ENCODE measurements at places on chromosomes 1 and 21. TPM values are rescaled to one million over a fixed set of nuclear protein-coding genes. Genes with fewer than 3 reads are reported as not detected.
A peak's percentile ranks its signal among the peaks of the same experiment; 100 is the strongest.

DNA sequence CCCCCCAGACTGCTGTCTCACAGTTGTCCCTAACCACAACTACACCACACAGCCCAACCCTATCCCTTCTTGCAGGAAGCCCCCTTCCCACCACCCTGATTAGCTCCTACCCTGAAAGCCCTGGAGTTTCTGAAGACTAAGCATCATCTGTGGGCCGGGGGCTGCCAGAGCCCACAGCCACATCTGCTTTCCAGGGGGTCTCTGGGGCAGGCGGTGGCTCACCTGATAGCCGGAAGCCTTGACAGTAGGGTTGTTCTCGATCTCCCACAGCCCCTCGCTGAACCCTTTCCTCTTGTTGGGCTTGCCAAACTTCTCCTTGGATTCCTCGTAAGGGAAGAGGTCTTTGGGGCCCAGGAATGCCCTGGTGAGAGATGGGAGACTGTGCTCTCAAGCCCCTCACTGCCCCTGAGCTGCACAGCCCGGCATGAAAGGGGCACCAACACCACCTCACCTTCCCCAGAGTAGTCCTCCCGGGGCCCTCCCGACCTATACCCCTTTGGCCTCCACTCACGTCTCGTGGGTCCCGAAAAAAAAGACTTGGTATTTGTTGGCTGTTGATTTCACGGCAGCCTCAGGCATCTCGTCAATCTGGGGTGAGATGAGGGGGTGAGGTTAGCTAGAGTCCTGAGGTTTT, 4.0 kb upstream of the MRPL24 start:
- peaks cover 35% of the 10 kb centered on the region for H3K4me1 ChIP-seq
- peaks cover 60% of the 10 kb centered on the region for H3K36me3 ChIP-seq
- H3K27ac ChIP-seq, result no peak overlapping the region
- DNase-seq, result no peak

DNA sequence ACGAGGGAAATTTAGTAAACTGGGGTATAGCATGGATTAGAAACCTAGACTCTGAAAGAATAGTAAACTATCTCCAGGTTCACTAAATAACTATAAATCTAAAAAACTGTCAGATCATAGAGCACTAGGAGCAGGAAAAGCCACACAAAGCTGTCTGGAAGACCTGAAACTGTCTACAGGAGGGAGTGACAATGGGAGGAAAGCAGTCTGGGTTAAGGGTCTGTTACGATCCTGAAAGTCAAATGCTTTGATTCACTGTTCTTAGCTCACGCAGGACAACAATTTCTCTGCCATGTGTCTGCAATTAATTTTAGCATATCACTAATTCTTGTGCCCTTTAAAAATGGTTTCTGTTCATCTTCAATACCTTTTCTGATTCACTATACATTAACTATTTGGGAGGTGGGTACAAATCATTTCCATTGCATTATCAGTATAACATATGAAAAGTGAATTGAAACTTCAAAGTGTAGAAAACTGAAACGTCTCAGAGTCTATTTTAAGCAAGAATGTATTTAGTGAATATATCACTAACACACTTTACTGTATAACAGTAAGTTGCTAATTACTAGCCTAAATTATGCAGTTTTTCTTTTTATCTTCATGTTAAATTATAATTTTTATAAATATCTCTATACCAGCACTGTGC, 18.4 kb downstream of the CEP170 start:
- no peak overlapping the region for H3K27ac ChIP-seq
- DNase-seq, result no peak
- peaks cover 44% of the 10 kb centered on the region for H3K36me3 ChIP-seq
- H3K4me1 ChIP-seq, result no peaks in the 10 kb centered on the region

- H3K27ac ChIP-seq, result no peak overlapping the region
- H3K4me3 ChIP-seq, result no peak overlapping the region
- no peaks in the 10 kb centered on the region for H3K36me3 ChIP-seq
- DNase-seq, result peak; percentile 30
- no peaks in the 10 kb centered on the region for H3K27me3 ChIP-seq
These were observed 2.8 kb upstream of the ZNF678 start for GRCh38 chr1:227560393-227561173.

GRCh38 chr21:38861989-38862683, 56.4 kb downstream of the ETS2 start:
- H3K36me3 ChIP-seq, result no peaks in the 10 kb centered on the region
- H3K27ac ChIP-seq, result no peak overlapping the region
- no peak for DNase-seq
- peaks cover 6% of the 10 kb centered on the region for H3K4me1 ChIP-seq
- no peaks in the 10 kb centered on the region for H3K27me3 ChIP-seq

DNA sequence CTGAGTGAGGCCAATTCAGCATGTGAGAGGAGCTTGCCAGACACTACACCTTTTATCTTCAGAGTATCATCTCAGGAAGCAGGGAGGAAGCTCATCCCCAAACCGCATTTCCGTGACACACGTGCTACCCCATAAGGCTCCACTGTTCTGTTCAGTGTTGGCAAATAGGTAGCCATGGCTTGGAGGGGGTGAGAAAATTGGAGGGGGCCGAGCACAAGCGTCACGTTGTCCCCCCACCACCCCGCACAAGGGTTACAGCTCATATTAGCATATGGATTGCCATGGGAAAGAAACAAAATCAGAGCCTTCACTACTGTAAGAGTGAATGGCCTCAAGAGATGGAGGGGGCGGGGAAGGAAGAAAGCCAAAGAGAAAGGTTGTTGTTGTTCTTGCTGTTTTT, 46.7 kb downstream of the OLIG1 start:
- H3K27me3 ChIP-seq, result peaks cover 25% of the 10 kb centered on the region
- no peaks in the 10 kb centered on the region for H3K36me3 ChIP-seq
- H3K27ac ChIP-seq, result peak overlapping the region; percentile 64
- no peak overlapping the region for H3K4me3 ChIP-seq
- no peak for DNase-seq

DNA sequence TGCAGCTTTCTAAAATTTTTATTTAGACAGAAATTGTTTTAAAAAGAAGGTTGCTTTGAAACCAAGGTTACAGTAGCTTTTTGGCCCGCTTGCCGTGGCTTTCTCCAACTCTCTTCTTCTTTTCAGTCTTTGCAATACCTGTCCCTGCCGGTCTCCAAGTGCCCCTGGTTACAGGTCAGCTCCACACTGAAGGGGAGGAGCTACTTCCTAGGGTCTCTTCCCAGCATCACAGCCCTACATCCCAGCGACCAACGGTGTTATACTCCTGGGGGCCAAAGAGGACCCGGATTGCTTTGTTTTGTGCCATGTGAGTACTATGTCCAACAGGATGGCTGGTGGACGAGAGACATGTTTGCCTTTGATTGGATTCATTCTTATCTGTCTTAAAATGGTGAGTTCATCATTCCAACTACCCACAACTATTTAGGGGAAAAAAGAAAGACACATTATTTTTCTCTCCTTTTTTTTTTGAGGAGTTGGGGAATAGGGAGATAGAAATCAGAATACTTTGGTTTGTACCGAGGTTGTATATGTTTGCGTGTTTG, at the start of gene FNDC7:
Gene FNDC7 (plus strand): TSS at position 303 of the 545 bp plus-strand sequence. CDS start 26 bp downstream, at position 329.
- no peaks in the 10 kb centered on the region for H3K27me3 ChIP-seq
- no peaks in the 10 kb centered on the region for H3K4me1 ChIP-seq
- H3K27ac ChIP-seq, result no peak within 1 kb of the TSS

GRCh38 chr21:36436829-36437744, 42.8 kb downstream of the CLDN14 start:
- H3K27me3 ChIP-seq, result no peaks in the 10 kb centered on the region
- H3K4me3 ChIP-seq, result no peak overlapping the region
- no peaks in the 10 kb centered on the region for H3K4me1 ChIP-seq
- H3K36me3 ChIP-seq, result no peaks in the 10 kb centered on the region
- H3K27ac ChIP-seq, result no peak overlapping the region

- no peaks in the 10 kb centered on the region for H3K27me3 ChIP-seq
- no peak overlapping the region for H3K27ac ChIP-seq
- no peak overlapping the region for H3K4me3 ChIP-seq
- DNase-seq, result peak; percentile 16
- no peaks in the 10 kb centered on the region for H3K4me1 ChIP-seq
- no peaks in the 10 kb centered on the region for H3K36me3 ChIP-seq
These were observed 125.1 kb upstream of the COL6A1 start for GRCh38 chr21:45856442-45856841.

DNA sequence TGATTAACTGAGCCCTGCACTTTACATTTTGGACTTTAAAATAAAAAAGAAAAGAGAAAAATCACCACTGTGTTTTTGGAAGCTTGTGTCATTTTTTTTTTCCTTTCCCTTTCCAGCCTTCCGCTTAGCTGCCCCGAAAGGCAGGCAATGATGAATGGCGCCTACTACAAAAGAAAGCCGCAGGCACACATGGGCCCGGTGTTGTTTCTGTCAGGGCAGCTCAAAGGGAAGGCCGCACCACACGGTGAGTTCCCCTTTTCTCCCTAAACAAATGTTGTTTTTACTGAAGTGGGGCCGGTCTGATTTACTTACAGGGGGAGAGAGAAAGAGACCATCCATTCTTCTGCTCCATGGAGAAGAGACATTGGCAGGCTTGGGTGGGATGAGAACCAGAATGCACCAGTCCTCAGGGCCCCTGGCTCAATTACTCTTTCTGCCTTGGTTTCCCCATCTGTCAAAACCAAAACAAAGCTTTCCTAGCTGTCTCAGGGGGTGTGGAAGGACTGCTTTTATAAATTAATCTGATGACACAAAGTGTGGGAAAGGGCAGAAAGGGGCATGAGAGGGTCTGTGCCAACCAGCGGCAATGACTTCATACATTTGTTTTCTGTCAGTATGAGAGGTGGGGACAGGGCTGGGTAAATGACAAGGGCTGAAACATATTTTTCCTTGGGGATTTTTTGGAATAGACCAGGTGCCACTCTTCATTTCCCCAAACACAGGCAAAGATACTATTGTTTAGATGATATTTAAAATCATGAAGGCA, 91.4 kb upstream of the PLXNA2 start:
- no peak for DNase-seq
- no peaks in the 10 kb centered on the region for H3K4me1 ChIP-seq
- H3K27ac ChIP-seq, result peak overlapping the region; percentile 96
- no peaks in the 10 kb centered on the region for H3K36me3 ChIP-seq

GRCh38 chr1:116529199-116529631, 41.6 kb downstream of the CD58 start:
- H3K4me3 ChIP-seq, result no peak overlapping the region
- DNase-seq, result no peak
- H3K36me3 ChIP-seq, result no peaks in the 10 kb centered on the region
- no peak overlapping the region for H3K27ac ChIP-seq
- H3K27me3 ChIP-seq, result no peaks in the 10 kb centered on the region
- no peaks in the 10 kb centered on the region for H3K4me1 ChIP-seq

BARHL2 gene
- total RNA-seq, result 0.23 TPM

CRNN gene
- not detected for total RNA-seq

RGS4 gene
- 0.56 TPM for total RNA-seq

VPS45 gene
- total RNA-seq, result 32.5 TPM
